ENCODE measurements at places on chromosomes 2 and 18.

DNA sequence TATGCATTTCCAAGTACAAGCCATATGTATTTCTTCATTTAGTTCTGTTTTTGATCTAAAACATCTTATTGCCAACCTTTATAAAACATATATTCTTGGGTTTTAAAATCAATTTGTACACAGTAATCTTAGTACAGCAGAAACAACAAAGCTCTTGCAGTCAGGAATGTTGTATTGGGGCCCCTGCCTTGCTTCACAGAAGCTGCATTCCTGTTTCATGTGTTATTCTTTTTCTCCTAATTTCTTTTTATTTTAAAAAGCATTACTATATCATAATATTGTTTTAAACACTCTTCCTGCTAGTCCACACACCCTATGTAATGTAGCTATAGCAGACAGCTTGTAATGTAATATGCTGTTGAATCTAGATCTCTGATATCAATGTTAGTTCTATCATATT is 24.0 kb downstream of the SERPINB7 start:
- DNase-seq = no peak

GRCh38 chr18:12306752-12307700 is 1.0 kb upstream of the TUBB6 start:
- no peak for DNase-seq

DNA sequence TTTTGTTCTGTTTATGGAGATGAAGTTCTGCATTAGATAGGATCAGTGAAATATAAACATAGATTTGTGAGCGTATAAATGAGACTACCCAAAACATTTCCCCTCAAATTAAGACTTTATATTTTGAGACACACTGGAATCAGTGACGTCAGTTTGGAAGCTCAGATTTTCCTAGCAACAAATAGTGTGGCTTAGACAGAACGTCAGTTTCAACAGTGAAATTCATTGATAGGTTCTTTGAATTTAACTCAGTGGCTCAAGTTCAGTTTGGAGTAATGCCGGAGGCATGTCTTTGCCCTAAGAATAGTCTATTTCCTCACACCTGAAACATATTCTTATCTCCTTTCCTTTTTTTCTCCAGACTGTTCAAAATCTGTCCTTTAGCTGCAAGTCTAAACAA is 113.6 kb upstream of the ARHGAP15 start:
- no peak for DNase-seq

DNA sequence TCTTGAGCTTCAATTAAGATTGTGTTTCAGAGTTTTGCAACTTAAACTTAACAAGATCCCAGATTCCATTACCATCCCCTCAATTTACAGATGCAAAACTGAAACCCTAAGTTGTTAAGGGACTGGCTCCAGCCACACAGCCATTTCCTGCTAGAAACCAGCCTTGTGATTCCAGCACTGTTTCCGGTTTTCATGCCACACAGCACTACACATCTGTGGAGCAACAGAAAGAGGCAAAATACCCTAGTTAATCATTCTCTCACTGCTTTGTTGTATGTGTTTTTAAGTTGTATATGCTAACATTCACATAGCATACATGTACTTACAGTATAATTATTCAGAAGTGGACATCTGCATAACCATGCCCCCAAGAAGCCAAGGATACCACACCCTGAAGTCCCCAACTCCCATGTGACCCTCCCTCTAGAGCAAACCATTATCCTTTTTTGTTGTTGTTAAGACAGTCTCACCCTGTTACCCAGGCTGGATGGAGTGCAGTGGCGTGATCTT is 87.4 kb downstream of the MYO5B start:
- no peak for DNase-seq

GRCh38 chr18:26719896-26720295 is 145.6 kb downstream of the AQP4 start:
- no peak for DNase-seq

- DNase-seq = no peak
These were observed 737 bp upstream of the CYB5A start for GRCh38 chr18:74292541-74292858.

- DNase-seq = no peak
These were observed 56.0 kb downstream of the CCDC88A start for GRCh38 chr2:55363636-55364035.

GRCh38 chr18:12589448-12589847 is 68.5 kb downstream of the SPIRE1 start:
- no peak for DNase-seq

- DNase-seq = no peak
These were observed 29.2 kb downstream of the UNC50 start for GRCh38 chr2:98637401-98638147.

DNA sequence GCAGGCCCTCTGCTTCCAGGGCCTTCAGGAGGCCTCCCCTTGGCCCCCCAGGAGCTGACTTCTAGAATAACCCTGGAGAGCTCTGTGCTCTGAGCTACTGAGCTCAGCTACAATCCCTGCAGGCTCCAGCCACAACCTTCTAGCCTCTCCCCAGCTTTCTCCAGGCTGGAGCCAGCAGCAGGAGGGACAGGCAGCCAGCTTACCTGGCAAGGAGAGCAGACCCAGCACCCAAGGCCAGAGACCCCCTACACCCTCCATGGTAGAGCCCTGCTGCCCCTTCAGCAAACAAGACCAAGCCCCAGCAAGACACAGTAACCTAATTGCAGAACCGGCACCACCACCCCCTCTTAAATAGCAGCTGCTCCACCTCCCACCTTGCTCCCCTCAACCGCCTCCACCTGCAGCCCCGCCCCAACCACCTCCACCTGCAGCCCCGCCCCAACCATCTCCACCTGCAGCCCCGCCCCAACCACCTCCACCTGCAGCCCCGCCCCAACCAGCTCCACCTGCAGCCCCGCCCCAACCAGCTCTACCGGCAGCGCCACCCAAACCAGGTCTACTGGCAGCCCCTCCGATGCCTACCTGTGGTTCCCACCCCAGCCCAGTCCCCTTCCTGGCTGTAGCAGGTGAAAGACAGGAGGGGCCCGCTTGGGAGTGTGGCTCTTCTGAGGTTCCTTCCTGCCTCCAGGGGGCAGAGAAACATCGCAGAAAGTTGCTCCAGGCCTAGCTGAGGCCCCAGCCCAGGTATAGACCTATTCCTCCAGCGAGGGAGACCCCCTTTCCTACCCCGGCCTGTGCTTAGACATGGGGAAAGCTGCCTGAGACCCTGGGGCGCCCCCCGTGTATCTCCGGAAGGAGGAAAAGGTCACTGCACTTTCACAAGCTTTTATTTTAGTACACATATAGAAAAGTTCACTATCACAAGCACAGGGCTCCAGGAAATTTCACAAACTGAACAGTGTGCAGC is at the start of gene ASTL:
Gene ASTL (minus strand): TSS at position 324 of the 967 bp plus-strand sequence. CDS start 66 bp downstream, at position 258.
- no peak for DNase-seq

DNA sequence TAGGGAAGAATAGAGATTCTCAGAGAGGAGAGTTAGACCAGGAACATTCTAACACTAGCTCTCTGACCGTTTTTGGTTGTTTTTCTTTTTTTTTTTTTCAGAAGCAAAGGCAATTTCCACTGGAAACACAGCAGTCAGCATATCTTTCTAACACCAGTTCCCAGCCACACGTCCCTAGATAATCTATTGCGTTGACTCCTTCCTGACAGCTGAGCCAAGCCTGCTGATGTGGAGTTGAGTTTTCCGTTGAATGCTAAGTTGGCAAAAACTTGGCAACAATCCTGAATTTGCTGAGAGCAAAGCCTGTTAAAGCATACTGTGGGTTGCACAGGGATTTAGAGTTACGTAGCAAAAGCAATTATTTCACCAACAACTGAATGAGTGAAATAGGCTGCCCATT is 19.3 kb downstream of the GAD1 start:
- DNase-seq = no peak

- no peak for DNase-seq
These were observed 97.4 kb downstream of the EIPR1 start for GRCh38 chr2:3280197-3280596.

GRCh38 chr18:42364766-42365165 is 409.7 kb downstream of the PIK3C3 start:
- DNase-seq = no peak

DNA sequence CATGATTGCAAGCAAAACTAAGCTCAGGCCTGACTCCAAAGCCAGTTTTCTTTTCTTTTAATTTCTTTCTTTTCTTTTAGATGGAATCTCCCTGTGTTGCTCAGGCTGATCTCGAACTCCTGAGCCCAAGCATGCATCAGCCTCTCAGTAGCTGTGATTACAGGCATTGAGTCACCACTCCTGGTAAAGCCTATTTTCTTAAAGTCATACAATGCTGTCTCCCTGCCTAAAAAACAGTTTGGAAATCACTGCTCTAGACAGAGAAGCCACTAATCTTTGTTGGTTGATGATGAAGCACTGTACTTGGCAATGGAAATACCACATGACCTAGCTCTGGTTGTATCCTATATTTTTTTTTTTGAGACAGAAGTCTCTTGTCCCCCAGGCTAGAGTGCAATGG is 33.1 kb upstream of the ZNF532 start:
- no peak for DNase-seq

- DNase-seq = no peak
These were observed 166.1 kb downstream of the ANKRD30B start for GRCh38 chr18:14914121-14914520.

Data from caudate nucleus (tissue), 63 donors.